Memory B cell (primary cell): ENCODE measurements at places on chromosomes 5 and 9.
A peak's percentile ranks its signal among the peaks of the same experiment; 100 is the strongest.

DNA sequence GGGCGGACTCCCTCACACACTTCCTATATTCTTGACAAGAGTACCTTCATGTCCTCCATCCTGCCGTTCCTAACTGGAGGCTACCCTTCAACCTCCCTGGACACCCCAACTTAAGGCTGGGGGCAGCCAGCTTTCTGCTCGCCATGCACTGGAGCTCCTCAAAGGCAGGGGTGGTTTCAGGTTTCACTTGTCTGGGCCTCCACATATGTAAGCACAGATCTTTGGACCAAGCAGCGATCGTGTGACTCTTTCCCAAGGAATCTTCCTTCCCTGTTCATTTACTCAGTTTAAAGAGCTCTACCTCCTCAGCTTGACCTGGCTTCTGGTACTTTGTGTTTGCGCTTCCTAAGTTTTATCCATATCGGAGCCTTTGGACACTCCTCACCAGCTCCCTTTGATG, 34.2 kb upstream of the TRPC7 start:
- DNase-seq = no peak

GRCh38 chr9:68844631-68845612, 139.9 kb downstream of the PIP5K1B start:
- peak; percentile 44 for DNase-seq

- DNase-seq = no peak
Measured at GRCh38 chr9:84970432-84970831, 300.9 kb downstream of the NTRK2 start.

GRCh38 chr9:96626912-96627311, 7.3 kb upstream of the CDC14B start:
- no peak for DNase-seq

DNA sequence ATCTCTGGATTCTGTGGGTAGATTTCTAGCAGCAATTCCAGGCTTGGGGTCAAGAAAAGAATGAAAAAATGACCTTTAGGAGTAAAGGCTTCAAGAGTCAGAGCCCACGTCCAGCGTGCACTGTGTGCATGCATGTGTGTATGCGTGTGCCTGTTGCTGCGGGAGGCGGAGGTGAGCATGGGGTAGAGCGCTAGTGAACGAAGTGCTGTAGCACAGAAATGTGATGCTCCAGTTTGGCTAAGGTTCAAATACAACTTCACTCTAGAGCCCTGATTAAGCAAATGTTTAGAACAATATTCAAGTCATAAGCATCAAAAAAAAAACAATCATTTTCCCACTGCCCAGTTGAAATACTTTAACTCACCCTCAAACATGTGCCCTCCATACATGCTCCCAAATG, 403.9 kb downstream of the ZNF608 start:
- no peak for DNase-seq

- no peak for DNase-seq
Measured at GRCh38 chr9:5825223-5825622, 7.7 kb downstream of the ERMP1 start.

DNA sequence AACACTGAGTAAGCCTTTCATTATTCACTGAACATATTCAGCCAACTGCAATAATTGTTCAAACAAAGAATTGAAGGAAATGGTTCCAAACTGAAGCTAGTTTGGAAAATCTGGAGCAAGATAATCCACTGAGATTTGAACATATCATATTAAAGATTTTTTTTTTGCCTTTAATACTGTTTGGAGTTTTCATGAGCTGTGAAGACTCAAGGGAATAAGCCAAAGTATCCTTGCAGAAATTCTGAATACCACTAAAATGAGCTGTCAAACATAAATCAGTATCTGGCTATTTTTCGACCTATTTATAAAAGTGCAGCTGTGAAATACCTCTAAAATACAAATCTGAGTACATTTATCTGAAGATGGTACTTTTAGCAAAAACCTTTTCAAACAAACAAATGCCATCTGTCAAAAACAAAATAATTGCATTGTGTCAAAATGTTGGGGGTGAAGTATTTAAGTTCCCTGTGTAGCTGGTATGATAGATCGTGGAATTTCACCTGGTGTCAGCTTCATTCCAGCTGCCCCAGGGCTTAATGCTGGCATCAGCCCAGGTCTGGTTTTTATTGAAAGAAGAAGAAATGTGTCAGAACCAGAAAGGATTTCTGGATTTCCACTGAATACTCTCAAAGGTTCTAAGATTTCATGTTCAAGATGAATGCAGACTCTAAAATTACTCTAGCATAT, 149.0 kb upstream of the GRAMD2B start:
- no peak for DNase-seq

DNA sequence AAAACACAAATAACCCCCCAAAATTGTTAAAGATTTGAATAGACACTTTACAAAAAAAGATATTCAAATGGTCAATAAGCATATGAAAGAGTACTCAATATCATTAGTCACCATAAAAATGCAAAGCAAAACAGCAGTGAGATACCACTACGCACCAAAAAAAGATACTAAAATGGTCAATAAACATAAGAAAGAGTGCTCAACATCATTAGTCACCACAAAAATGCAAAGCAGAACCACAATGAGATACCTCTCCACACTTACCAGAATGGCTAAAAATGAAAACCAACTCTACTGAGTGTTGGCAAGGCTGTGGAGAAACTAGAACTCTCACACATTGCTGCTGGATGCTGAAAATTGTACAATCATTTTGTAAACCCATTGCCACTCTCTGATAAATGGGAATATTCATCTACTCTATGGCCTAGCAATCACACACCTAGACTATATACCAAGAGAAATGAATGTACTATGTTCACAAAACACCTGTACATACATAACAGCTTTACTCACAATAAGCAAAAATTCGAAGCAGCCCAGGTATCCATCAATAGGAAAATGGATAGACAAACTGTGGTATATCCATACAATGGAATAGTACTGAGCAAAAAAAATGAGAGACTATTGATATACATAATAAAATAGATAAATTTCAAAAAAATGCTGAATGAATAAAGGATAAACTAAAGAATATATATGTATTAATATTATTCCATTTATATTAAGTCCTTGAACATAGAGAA, 205.0 kb upstream of the DAPK1 start:
- DNase-seq = no peak

- no peak for DNase-seq
Measured at GRCh38 chr5:161446655-161447054, 99.9 kb downstream of the GABRB2 start.
